ENCODE measurements at places on chromosomes 4 and X.

DNA sequence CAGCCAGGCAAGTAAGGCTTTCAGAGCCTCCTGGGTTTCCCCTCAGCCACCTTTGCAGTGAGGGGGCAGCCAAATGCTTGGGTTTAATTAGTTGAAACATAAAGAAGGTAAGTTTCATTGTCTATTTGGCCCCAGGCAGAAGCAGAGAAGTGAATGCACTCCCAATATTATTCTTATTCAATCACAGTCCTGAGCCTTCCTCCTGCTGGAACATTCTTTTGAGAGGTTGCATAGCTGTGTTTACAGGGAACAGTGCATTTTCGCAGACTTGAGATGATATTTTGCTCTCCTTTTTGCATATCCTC lies 13.9 kb downstream of the SLC2A9 start:
- no peak for DNase-seq

GRCh38 chrX:14029039-14029424 lies 660 bp downstream of the GEMIN8 start:
- DNase-seq, result no peak

DNA sequence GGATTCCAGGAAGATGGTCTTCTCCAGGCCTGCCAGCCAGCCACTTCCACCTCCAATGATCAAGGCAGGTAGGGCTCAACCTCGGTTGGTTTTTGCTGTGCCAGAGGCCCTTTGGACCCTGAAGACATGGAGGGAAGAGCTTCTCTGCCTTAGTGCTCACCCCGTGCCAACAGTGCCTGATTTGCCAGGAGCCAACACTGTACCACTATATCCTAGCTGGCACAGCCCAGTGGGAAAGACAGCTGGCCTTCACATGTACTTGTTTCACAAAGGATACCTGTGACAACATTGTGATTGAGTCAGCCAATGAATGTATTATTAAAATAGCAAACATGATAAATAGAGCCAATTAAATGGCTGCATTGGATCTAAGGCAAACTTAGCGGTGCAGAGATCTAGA lies 51.9 kb upstream of the PRPS1 start:
- no peak for DNase-seq

- no peak for DNase-seq
These were observed 85.0 kb upstream of the FAM241A start for GRCh38 chr4:112060212-112060611.

GRCh38 chrX:17788439-17788838 lies 51.1 kb downstream of the SCML1 start:
- DNase-seq, result no peak

DNA sequence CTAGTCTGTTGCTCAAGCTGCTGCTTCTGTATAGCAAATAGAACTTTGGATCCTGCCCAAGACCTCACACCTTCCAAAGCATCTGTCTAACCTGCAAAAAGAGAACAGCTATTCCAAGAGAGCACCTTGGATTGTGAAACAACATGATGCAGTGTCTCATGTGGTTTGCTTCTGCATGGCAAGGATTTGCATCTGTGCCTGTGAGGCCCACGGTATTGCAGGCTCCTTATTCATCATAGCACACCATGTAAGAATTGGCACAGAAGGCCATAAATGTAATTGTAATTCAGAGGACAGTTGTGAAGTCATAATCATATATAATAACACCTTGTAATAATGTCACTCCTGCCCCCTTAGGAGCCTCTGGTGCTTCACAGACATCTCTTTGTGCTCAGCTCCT lies 147.1 kb downstream of the ZNF674 start:
- DNase-seq, result no peak

- no peak for DNase-seq
These were observed 2.8 kb upstream of the ARHGAP4 start for GRCh38 chrX:153928846-153929245.

DNA sequence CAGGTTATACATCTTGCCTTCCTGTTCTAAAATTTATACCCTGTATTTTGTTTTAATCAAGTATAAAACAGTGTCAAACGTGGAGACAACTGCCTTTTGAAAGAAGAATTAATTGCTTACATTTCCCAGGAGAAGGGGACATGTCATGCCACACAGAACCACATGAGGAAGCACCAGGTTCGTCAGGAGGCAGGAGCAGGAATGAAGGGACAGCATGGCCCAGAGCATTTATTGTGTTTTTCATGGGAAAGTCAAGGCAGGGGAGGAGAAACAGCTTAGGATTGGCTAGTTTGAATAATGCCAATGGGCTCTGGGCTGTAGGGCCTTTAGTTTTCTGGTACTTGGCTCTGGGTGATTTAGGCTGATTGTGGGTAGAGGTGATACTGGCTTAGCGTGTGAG lies 203.7 kb downstream of the CFAP299 start:
- DNase-seq, result no peak

GRCh38 chrX:63708801-63709200 lies 76.2 kb downstream of the ARHGEF9 start:
- no peak for DNase-seq
